Vagina (tissue), 2 donors: ENCODE measurements at places on chromosomes 5 and 9.
A peak's percentile ranks its signal among the peaks of the same experiment; 100 is the strongest.

DNA sequence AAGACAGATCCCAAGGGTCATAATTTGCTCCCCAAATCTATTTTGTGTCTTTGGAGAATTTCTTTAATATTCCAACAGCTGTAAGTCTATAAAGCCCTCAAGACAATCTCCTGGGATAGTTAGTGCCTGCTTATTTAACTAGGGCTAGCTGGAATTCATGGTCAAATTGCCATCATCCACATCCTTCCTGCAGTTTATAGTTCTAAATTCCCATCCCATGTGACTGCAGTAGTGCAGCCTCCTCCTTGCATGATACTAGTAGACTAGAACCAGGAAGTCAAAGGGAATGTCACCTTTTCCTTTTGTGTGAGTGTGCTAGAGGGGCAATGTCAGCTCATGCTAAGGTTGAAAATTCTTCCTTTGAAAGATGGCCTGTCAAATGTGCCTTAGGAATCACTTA, 214.8 kb upstream of the PIK3R1 start:
- DNase-seq = no peak

- peak; percentile 76 for DNase-seq
Measured at GRCh38 chr9:93591301-93592007, 15.1 kb downstream of the PHF2 start.

DNA sequence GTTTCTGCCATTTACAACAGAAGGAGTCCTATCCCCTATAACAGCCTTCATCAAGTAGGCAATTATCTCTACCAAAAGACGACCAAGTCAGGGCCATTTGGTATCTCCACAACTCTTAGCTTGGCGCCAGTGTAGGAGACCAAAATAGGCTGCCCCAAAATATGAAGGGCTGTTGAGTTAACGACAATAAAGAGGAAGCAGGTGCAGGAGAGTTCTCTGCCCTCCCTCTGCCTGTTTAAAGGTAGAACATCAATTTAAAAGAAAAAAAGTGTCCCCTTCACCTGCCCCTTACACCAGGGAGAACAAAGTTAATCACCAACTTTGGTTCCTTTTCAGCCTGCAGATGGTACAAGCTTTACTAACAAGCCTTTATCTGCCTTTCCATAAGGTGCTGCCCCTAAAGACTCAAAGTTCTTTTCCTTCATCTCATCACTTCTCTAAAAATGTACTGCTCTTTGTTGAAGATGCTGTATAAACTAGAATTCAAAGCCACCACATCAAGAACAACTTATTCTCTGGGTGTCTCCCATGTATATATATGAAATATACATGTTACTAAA, 33.3 kb downstream of the PPP1R2B start:
- DNase-seq = no peak

GRCh38 chr5:40374853-40375252, 304.9 kb upstream of the PTGER4 start:
- no peak for DNase-seq

DNA sequence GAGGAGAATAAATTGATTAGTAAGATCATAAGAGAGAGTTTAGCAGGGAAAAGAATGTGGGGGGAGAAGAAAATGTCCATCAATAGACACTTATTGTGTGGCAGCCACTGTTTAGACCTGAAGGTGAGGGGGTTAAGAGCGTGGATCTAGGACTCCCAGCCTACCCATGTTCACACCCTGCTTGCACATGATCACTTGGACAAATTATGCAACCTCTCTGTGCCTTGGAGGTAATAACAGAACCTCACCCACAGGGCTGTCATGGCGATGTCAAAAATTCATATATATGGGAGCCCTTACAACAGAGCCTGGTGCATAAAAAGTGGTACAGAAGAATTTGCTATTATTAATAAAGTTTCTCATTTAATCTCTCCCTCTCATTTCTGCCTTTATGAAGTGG, 86.0 kb upstream of the EQTN start:
- no peak for DNase-seq

- no peak for DNase-seq
Measured at GRCh38 chr5:138662599-138662998, 87.4 kb upstream of the HSPA9 start.

DNA sequence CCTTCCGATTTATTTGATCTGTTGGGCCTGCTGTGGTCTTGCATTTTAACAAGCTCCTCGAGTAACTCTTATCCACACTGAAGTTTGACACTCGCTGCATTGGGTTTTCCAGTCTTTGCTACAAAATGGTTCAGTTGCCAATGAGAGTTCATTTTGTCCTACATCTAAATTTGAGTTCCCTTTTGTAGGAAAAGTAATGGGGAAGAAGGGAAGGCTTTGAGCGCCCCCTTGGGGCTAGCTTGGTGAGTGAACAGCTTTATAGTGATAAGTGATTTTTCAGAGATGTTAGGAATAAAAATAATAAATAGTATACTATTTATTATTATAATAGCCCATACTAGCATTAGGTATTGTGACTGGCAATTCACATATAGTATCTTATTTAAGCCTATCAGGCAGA, 89.9 kb upstream of the GNAQ start:
- no peak for DNase-seq

GRCh38 chr5:102582696-102583095, 83.9 kb upstream of the SLCO6A1 start:
- DNase-seq = no peak

DNA sequence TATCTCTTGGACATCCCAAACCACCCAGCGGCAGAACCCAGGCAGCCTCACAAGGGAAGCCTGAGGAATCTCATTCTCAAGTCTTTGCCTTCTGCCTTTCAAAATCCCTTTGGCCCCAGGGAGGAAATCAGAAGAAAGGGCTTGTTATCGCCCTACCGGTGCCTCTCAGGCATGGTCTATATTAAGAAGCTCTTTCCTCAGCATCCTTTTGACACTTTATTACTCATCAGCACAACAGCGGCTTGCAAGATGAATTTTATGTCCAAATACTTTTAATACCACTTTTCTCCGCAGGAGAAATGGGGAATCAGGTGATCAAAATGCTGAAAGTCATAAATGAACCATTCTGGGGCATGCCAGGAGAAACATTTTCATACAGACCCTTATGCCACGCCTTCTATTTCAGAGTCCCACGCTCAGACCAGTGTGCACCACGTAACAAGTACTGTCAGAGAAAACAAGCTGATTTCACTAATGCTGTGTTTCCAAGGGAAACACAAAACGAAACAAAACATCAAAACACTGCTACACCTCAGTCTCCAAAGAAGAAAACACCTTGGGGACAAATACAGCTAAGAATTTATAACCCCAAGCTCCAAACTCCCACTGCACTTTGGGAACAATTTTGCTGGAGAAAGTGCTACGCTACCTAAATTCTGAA, 30.0 kb downstream of the RAPGEF1 start:
- DNase-seq = no peak

GRCh38 chr5:93305984-93306383, 275.0 kb downstream of the NR2F1-AS1 start:
- no peak for DNase-seq

DNA sequence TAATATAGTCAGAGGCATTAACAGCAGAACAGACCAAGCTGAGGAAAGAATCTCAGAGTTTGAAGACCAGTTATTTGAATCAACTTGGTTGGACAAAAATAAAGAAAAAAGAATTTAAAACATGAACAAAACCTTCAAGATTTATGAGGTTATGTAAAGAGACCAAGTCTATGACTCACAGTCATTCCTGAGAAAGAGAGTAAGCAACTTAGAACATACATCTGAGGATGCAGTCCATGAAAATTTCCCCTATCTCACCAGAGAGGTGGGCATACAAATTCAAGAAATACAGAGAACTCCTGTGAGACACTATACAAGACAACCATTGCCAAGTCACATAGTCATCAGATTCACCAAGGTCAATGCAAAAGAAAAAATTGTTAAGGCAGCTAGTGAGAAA, 17.4 kb upstream of the C9orf72 start:
- DNase-seq = no peak

DNA sequence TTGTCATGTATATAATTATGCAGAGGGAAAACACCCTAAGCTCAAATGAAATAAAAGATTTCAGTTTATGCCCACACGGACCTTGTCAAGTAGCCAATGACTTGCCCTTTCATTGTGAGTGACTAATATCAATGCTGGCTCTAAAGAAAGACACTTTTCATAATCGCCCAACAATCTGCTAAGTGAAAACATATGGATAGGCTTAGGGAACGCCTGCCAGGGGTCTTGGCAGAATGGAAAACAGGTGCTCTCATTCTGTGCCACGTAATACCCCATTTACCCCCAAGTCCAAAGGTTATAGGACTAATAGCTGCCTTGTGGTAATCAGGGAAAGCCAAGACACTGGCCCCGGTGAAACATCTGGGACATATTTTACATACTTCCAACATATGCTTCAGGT, 157.7 kb downstream of the SLF1 start:
- DNase-seq = no peak

DNA sequence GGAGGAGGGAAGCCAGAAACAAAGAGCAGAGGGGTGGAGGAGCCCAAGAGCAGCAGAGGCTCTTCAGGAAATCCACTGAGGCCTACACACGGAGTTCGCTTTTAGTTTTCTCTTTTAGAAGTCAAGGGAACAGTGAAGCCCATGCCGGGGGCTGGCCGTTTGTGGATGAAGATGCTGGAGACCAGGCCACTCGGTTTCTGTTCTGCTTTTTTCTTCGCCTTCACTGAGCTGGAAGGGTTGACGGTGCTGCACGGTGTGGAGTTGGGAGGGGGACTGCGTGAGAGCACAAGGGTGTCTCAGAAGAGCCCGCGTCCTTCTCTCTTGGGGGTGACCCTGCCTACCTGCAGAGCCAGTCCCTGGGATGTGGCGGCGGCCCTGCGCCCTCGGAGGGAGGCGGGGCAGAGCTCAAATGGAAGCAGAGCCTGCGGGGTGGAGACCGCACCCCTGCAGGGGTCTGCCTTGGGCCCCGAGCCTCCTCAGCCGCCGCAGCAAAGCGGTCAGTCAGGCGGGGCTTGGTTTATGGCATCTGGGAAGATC, 68.5 kb upstream of the CACNA1B start:
- no peak for DNase-seq

GRCh38 chr5:142176255-142176654, 67.7 kb downstream of the NDFIP1 start:
- DNase-seq = no peak

- DNase-seq = no peak
Measured at GRCh38 chr9:112711050-112711689, 6.7 kb downstream of the INIP start.
